ENCODE measurements at places on chromosomes 1 and 21. TPM values are rescaled to one million over a fixed set of nuclear protein-coding genes. Genes with fewer than 3 reads are reported as not detected.
A peak's percentile ranks its signal among the peaks of the same experiment; 100 is the strongest.

- H3K4me3 ChIP-seq = no peak overlapping the region
- no peaks in the 10 kb centered on the region for H3K27me3 ChIP-seq
- no peak overlapping the region for H3K27ac ChIP-seq
- H3K4me1 ChIP-seq = no peaks in the 10 kb centered on the region
- no peak for DNase-seq
Observed at GRCh38 chr1:25977801-25978200, 20.1 kb downstream of the PAFAH2 start.

The TNNT2 gene
- 19.1 TPM for polyA plus RNA-seq

DNA sequence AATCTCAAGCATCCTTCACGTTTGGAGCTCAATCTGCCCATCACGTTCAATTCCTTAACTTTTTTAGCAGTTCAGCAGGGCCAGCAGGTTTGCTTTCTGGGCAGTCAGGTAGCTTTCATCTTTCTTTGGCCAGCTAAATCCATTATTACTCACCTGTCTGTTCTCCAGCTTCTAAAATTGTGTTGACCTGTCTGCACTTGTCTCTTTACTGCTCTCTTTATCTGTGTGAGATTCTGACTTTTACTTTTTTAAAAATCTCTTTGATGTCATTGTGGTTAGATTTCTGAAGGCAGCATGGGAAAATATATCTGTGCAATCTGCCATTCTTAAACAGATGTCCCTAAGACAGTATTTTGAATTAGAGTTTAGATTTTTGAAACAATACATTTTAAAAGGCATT is 24.9 kb upstream of the CYYR1 start:
- no peaks in the 10 kb centered on the region for H3K27me3 ChIP-seq
- H3K4me1 ChIP-seq = no peaks in the 10 kb centered on the region
- no peak overlapping the region for H3K27ac ChIP-seq
- H3K4me3 ChIP-seq = no peak overlapping the region

The FNBP1L gene
- polyA plus RNA-seq = 48.7 TPM

DNA sequence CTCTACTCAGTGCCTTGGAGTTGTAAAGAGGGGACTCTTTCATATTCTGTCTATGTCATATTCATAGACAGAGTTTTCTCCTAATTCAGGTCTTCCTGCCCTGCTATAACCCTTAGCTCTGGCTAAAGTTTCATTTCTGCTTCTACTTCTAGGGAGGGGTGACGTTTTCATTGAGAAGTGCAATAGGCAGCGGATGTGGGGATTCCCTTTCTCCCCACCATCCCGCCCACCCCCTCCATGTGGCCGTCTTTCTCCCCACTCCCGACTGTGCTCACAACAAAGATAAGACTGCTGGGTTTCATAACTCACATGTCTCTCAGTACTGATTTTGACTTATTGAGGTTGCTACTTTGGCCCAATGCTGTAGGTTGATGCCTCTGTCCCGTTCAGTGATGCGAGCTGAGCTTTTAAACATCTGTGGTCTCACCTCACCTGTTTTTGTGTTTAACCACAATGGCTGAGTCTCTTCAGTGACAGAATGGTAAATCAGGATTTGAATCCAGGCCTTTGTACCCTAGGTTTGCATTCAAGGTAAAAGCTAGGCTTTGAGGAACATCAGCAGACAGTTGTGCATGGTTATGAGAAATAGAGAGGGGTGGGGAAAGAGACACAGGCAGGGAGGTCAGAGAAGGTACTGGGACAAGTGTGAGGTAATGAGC is 7.8 kb upstream of the KIF14 start:
- no peak overlapping the region for H3K27ac ChIP-seq
- H3K36me3 ChIP-seq = no peaks in the 10 kb centered on the region
- DNase-seq = no peak

GRCh38 chr1:54244655-54245054 is 44.7 kb downstream of the MRPL37 start:
- H3K27me3 ChIP-seq = no peaks in the 10 kb centered on the region
- no peak overlapping the region for H3K4me3 ChIP-seq
- H3K27ac ChIP-seq = no peak overlapping the region
- peaks cover 7% of the 10 kb centered on the region for H3K36me3 ChIP-seq

DNA sequence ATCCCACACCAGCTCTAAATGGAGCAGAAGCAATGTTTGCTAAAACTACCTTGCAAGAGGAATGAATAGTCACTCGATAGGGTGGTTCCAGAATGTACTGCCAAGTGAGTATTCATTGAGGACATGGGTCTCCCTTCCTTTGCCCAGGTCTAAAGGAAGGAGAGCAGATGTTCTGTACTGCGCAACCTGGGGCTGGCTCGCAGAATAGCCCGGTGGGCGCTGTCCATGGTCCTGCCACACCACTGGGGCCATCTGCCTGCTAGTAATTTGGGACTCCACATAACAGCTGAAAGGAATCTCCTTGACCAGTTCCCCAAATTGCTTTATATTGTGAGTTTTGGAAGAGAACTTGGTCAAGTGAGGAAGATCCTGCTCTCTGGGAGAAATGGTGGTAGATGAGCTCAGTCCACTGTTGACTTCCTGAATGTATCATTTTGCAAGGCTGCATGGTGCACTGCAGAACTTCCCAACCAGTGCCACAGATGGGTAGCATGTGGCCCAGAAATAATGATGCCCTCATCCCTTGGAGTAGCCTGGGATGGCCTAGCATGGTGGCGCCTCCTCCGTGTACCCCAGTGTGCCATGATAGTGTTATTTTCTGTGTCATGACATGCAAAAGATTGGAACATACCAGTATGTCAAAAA is 5.7 kb downstream of the SLC6A17 start:
- no peak overlapping the region for H3K27ac ChIP-seq
- DNase-seq = peak; percentile 76
- no peaks in the 10 kb centered on the region for H3K36me3 ChIP-seq
- no peak overlapping the region for H3K4me3 ChIP-seq
- H3K27me3 ChIP-seq = peaks cover 49% of the 10 kb centered on the region

DNA sequence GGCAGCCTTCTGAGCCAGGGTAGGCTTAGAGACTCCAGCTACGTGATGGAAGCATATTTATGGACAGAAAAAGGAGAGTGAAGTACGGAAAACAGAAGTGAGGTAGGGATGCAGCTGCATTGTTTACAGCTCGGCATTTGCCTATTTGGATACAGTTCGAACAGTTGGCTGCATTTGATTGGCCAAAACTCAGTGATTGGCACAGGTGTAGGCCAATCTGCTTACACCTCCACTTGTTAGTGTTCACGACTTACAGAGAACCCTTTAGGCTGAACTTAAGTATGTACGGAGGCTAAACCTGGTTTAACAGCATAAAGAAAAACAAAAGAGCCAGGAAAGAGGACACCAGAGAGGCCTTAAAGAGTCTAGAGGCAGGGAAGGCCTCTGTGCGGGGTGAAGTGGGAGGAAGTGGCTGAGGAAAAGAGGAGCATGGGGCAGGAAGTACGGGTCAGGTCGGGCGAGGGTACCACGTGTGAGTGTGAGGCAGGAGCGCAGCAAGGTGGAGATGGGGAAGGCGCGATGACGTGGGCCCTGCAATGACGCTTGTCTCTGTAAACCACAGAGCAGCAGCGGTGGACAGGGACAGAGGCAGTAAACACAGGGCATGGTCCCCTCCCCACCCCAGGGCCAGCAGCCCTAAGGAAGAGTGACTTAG is 32.0 kb downstream of the RSPH1 start:
- no peak overlapping the region for H3K27ac ChIP-seq
- peak; percentile 84 for DNase-seq
- H3K36me3 ChIP-seq = no peaks in the 10 kb centered on the region

GRCh38 chr1:67759692-67760029 is 73.6 kb downstream of the GNG12 start:
- H3K4me3 ChIP-seq = no peak overlapping the region
- H3K4me1 ChIP-seq = no peaks in the 10 kb centered on the region
- no peak overlapping the region for H3K27ac ChIP-seq
- H3K27me3 ChIP-seq = no peaks in the 10 kb centered on the region

DNA sequence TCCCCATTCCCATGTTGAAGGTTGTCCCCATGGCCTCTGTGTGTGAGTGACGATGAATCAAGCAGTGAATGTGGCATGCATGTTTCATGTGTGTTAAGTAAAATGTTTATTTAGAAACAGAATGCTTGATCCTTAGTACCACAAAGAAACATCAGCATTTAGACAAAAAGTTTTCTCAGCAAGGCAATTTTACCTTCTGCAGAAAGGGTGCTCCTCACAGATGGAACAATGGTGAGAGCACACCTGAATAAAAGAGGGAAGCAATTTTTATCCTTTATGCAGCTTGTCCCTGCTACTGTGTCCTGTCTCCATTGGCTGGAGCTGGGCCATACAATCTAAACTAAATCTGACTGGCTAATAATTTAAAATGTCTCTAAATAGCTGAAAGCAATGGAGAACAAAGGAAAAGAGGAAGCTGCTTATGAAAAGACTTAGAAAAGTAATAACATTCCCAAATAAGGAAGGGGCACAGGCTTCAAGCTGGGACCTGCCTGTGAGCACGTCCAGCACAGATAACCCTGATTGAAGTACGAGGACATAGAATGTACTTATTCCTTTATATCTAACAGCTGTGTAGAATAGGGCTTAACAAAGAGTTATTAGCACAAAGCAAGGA is 8.4 kb upstream of the SMYD3 start:
- DNase-seq = no peak
- H3K27ac ChIP-seq = no peak overlapping the region
- H3K27me3 ChIP-seq = no peaks in the 10 kb centered on the region
- no peaks in the 10 kb centered on the region for H3K4me1 ChIP-seq

The F3 gene
- polyA plus RNA-seq = 6.9 TPM

DNA sequence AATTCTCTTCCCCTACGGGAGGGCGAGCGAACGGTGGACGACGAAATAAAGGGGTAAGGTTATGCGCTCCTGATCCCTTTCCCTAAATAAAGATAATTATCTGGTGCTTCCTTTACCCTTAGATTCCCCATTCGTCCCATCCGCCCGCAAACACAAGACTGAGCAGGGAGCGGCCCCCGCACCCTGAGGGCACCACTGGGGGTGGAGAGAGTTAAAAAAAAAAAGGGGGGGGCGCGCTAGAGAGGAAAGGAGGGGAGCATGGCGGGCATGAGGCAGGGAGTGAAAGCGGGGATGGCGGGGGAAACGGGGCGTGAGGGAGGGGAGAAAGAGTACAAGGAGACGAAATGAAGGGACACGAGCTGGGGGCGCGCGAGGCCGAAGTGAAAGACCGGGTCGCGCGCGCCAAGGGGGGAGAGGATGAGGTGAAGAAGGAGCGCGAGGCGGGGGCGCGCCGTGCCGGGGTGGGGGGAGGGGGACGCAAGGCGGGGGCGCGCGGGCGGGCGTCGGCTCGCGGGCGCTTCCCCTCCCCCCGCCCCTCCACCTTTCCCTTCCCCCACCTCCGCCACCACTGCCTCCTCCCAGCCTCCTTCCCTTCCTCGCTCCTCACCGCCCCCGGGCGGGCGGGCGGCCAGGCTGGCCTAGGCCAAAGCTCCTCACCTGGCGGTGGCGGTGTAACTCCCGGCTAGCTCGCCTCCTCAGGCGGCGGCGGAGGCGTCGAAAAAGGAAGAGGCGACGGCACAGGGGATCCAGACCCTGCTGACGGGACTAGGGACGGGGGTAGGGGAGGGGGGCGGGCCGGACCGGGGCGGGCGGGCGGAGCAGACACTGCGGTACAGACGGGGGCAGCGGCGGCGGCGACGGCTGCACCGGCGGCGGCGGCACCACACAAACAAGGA is 448 bp downstream of the GATAD2B start:
- H3K36me3 ChIP-seq = no peaks in the 10 kb centered on the region
- H3K4me1 ChIP-seq = peaks cover 18% of the 10 kb centered on the region
- H3K27me3 ChIP-seq = no peaks in the 10 kb centered on the region

The PGBD2 gene
- polyA plus RNA-seq = 4.8 TPM

- H3K27me3 ChIP-seq = no peaks in the 10 kb centered on the region
- no peaks in the 10 kb centered on the region for H3K36me3 ChIP-seq
- H3K27ac ChIP-seq = no peak overlapping the region
- H3K4me1 ChIP-seq = peaks cover 6% of the 10 kb centered on the region
- DNase-seq = no peak
Observed at GRCh38 chr1:50564417-50564816, 141.2 kb upstream of the DMRTA2 start.

GRCh38 chr1:32361674-32362473 is 411 bp downstream of the FAM229A start:
- H3K36me3 ChIP-seq = 0 out of 2 replicates have a peak, but pooled peaks cover 8% of the 10 kb centered on the region
- H3K27me3 ChIP-seq = peaks cover 42% of the 10 kb centered on the region
- no peak overlapping the region for H3K27ac ChIP-seq
- no peaks in the 10 kb centered on the region for H3K4me1 ChIP-seq
- peak; percentile 72 for DNase-seq

GRCh38 chr1:109622895-109623294 is 3.3 kb downstream of the AMPD2 start:
- H3K27me3 ChIP-seq = no peaks in the 10 kb centered on the region
- peaks cover 17% of the 10 kb centered on the region for H3K4me1 ChIP-seq
- no peaks in the 10 kb centered on the region for H3K36me3 ChIP-seq
- H3K4me3 ChIP-seq = no peak overlapping the region
- no peak overlapping the region for H3K27ac ChIP-seq

The FAM151A gene
- not detected for polyA plus RNA-seq

- H3K36me3 ChIP-seq = no peaks in the 10 kb centered on the region
- no peaks in the 10 kb centered on the region for H3K27me3 ChIP-seq
- H3K27ac ChIP-seq = no peak overlapping the region
- H3K4me3 ChIP-seq = no peak overlapping the region
Observed at GRCh38 chr1:170978371-170978910, 43.1 kb downstream of the MROH9 start.

- H3K27ac ChIP-seq = 0 out of 2 replicates have a peak overlapping the region, but pooled peaks have one; percentile 37
- H3K36me3 ChIP-seq = no peaks in the 10 kb centered on the region
- H3K27me3 ChIP-seq = peaks cover 46% of the 10 kb centered on the region
- DNase-seq = peak; percentile 70
Observed at GRCh38 chr1:63319046-63320021, 3.0 kb upstream of the FOXD3 start.

The FAM72C gene
- 10.2 TPM for polyA plus RNA-seq

The NHLH2 gene
- 1.9 TPM for polyA plus RNA-seq

DNA sequence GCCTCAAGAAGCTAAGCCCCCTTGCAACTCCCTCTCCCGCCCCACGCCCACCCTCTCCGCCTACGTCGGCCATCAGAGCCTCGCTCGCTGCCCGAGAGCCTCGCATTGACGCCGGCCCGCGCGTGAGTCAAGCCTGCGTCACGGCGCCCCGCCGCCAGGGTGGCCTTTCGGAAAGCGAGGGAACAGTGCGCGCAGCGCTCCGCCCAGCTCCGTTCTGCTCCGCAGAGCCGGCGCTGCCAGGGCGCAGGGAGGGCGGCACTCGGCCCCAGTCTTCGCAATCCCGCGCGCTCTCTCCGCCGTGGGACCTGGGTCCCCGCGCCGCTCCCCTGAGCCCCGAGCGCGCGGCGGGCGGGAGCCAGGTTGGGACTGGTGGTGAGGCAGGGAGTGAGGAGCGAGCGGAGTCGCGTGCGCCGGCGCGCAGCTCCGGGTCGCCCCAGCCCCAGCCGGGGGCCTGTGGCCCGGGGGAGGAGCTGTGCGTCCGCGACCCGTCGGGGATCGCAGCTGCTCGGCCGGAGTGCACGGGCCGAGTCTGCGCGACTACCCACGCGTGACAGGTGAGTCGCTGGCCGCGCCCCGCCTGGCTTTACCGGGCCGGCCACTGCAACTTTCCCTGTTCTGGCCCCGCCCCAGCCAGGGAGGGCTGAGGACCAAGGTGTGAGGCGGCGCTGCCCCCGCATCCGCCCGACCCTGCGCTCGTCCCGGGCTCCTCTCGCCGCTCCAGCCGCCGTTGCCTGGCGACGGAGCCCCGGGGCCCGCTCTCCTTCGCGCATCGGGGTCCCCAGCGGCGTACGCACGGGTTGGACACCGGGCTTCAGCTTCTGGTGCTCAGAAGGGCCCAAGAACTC is at the start of gene SLC6A17:
SLC6A17 (plus strand) TSS at position 165 of the 845 bp plus-strand sequence. CDS start 16,436 bp downstream, outside the sequence.
- H3K27me3 ChIP-seq = peaks cover 100% of the 10 kb centered on the region
- DNase-seq = peak; percentile 75
- no peak within 1 kb of the TSS for H3K27ac ChIP-seq
- peaks cover 8% of the 10 kb centered on the region for H3K4me1 ChIP-seq
